Activated CD4-positive, alpha-beta memory T cell treated with anti-CD3 and anti-CD28 coated beads, Interleukin-2, amount 10 ng/mL, durations not matched to agents 7 days and 5 days (primary cell): ENCODE measurements at places on chromosomes 12 and 14. TPM values are rescaled to one million over a fixed set of nuclear protein-coding genes. Genes with fewer than 3 reads are reported as not detected.

- peak overlapping the region; percentile 85 for H3K27ac ChIP-seq
- peaks cover 48% of the 10 kb centered on the region for H3K4me1 ChIP-seq
- DNase-seq = peak; percentile 62
- H3K27me3 ChIP-seq = no peaks in the 10 kb centered on the region
Measured at GRCh38 chr14:68285421-68286179, 466.0 kb downstream of the RAD51B start.

GRCh38 chr14:73267474-73267873, 30.2 kb downstream of the PAPLN start:
- H3K4me1 ChIP-seq = peaks cover 6% of the 10 kb centered on the region
- peaks cover 13% of the 10 kb centered on the region for H3K27me3 ChIP-seq
- H3K27ac ChIP-seq = no peak overlapping the region
- no peak for DNase-seq
- no peak overlapping the region for H3K4me3 ChIP-seq

DNA sequence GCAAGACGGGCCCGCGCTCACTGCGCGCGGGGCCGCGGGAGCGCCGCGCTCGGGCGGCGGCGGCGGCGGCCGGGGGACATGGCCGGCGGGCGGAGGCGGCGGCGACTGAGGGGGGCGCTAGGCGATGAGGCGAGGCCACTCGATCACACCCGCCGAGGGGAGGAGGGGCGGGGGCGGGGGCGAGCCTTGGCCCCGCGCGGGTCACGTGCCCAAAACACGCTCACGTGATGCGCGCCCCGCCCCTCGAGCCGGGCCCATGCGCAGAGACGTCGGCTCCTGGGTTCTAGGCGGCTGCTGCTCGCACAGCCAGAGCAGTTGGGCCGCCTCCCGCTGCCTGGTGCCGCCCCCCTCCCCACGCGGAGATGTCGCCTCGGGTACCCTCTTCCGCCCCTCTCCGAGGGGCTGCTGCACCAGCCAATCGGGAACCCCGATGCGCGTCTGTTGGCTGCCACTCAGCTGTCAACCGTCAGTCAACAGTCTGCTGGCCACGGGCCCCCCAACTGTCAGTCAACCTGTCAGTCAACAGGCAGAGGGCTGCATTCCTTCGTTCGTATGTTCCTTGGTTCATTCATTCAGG, at the start of gene SPPL3:
Gene SPPL3 (minus strand): TSS at position 162 of the 577 bp plus-strand sequence. CDS start 491 bp downstream, outside the sequence.
- H3K4me3 ChIP-seq = peak within 1 kb of the TSS; percentile 100
- H3K27me3 ChIP-seq = no peaks in the 10 kb centered on the region
- peaks cover 24% of the 10 kb centered on the region for H3K36me3 ChIP-seq
- peaks cover 29% of the 10 kb centered on the region for H3K4me1 ChIP-seq

DNA sequence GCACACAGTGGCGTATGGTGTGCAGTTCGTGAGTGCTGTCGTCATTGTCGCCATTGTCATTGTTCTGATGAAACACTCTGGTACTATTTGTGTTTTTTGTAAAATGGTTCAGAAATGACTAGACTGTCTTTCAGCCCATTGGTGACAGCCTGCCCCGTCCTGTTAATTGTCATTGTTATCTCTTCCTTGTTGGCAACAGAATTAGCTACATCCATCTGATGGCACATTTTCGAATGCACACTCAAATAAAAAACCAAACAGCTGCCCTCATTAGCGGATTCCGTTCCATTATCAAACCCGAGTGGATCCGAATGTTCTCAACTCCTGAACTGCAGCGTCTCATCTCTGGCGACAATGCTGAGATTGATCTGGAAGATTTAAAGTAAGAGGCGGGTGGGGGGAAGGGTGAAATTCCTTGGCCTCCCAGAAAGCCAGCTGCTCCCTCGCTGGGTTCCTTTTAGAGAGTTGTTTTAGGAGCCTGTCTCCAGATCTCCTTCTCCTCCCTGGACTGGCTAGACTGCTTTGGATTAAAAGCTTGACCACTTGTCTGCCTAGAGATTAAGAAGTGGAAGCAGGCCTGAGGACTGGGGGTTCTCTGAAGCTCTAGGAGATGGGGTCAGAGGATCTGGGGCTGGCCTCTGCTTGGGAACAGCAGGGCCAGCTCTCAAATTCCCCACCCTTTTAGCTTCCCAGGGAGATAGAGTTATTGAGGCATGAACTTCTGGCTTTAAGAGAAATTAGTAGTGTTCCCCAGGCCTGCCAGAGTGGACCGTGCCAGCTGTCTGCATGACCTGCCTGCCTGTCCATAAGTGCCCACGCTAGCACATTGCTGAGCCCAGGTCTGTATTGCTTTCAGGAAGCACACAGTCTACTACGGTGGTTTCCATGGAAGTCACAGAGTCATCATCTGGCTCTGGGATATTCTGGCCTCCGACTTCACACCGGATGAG, 43.3 kb downstream of the MMAB start:
- no peaks in the 10 kb centered on the region for H3K4me1 ChIP-seq
- H3K27me3 ChIP-seq = no peaks in the 10 kb centered on the region
- no peak overlapping the region for H3K27ac ChIP-seq

DNA sequence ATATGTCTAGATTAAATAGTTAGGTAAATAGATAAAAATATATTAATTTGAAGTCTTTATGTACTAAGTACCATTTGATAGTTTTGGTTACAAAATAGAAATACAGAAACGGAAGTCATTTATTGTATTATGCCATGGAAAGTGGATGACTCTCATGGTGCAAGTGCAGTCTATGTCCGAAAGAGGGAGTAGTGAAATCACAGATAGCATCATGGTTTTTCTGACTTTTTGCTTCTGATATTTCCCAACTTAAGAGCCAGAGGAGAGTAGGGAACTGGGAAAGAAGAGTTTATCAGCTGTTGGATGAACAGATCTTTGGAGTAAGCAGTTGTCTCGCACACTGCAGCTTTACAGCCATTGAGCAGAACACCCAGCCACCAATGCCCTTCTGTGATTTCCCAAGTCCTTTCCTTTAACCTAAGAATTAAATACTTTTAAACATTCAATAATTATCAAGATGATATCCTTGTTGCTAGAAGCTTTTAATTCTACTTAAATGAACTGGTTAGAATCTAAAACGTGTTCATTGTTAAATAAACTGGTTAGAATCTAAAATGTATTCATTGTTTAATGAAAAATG, 18.4 kb upstream of the SRGAP1 start:
- no peak overlapping the region for H3K27ac ChIP-seq
- peaks cover 6% of the 10 kb centered on the region for H3K4me1 ChIP-seq
- peaks cover 19% of the 10 kb centered on the region for H3K27me3 ChIP-seq
- no peak overlapping the region for H3K4me3 ChIP-seq

GRCh38 chr12:47715393-47715876, 9.6 kb upstream of the RPAP3 start:
- no peak overlapping the region for H3K4me3 ChIP-seq
- no peaks in the 10 kb centered on the region for H3K27me3 ChIP-seq
- H3K27ac ChIP-seq = no peak overlapping the region
- H3K36me3 ChIP-seq = peaks cover 4% of the 10 kb centered on the region
- H3K4me1 ChIP-seq = peaks cover 22% of the 10 kb centered on the region

GRCh38 chr12:26251600-26251999, 56.2 kb downstream of the SSPN start:
- no peaks in the 10 kb centered on the region for H3K4me1 ChIP-seq
- no peak overlapping the region for H3K27ac ChIP-seq
- DNase-seq = no peak
- H3K27me3 ChIP-seq = peaks cover 7% of the 10 kb centered on the region
- no peak overlapping the region for H3K4me3 ChIP-seq

DNA sequence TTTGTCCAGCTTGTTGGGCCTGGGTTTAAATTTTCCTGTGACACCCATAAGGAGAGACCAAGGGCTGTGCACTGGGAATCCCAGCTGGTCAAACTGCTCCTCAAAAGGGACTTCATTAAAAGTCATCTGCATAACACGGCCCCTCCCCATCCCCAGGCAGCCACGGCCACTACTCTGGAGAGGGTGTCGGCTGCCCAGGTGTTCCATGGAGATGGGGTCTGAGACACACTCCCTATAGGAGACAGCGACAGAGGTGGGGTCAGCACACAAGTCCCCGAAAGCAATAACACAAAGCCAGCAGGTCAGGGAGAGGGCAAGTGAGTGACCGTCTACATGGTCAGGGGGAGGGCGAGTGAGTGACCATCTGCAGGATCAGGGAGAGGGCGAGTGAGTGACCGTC, 75.6 kb upstream of the BCL11B start:
- H3K4me1 ChIP-seq = no peaks in the 10 kb centered on the region
- peaks cover 5% of the 10 kb centered on the region for H3K27me3 ChIP-seq
- no peaks in the 10 kb centered on the region for H3K36me3 ChIP-seq
- H3K4me3 ChIP-seq = no peak overlapping the region
- no peak for DNase-seq

- peaks cover 4% of the 10 kb centered on the region for H3K27me3 ChIP-seq
- no peaks in the 10 kb centered on the region for H3K36me3 ChIP-seq
- H3K27ac ChIP-seq = no peak overlapping the region
- H3K4me3 ChIP-seq = no peak overlapping the region
Measured at GRCh38 chr14:51336734-51337133, 96.7 kb downstream of the TMX1 start.

Gene GPR84
- total RNA-seq = 0.18 TPM

Gene TROAP
- 75.1 TPM for total RNA-seq

Gene KTN1
- 96.7 TPM for total RNA-seq

Gene LTB4R
- 37.9 TPM for total RNA-seq

Gene APOF
- not detected for total RNA-seq

Gene SLC39A5
- total RNA-seq = 1.2 TPM

Gene RFX4
- not detected for total RNA-seq

Gene FAM181A
- not detected for total RNA-seq

Gene PPM1H
- total RNA-seq = not detected

Gene USP15
- 134 TPM for total RNA-seq
